HT1080 (cell line): ENCODE measurements at places on chromosomes 5 and 9. TPM values are rescaled to one million over a fixed set of nuclear protein-coding genes. Genes with fewer than 3 reads are reported as not detected.

- no peak for DNase-seq
Measured at GRCh38 chr9:30575218-30575617, 1809.2 kb upstream of the ACO1 start.

- DNase-seq, result peak; percentile 27
Measured at GRCh38 chr9:122360891-122361290, 9.9 kb upstream of the PTGS1 start.

DNA sequence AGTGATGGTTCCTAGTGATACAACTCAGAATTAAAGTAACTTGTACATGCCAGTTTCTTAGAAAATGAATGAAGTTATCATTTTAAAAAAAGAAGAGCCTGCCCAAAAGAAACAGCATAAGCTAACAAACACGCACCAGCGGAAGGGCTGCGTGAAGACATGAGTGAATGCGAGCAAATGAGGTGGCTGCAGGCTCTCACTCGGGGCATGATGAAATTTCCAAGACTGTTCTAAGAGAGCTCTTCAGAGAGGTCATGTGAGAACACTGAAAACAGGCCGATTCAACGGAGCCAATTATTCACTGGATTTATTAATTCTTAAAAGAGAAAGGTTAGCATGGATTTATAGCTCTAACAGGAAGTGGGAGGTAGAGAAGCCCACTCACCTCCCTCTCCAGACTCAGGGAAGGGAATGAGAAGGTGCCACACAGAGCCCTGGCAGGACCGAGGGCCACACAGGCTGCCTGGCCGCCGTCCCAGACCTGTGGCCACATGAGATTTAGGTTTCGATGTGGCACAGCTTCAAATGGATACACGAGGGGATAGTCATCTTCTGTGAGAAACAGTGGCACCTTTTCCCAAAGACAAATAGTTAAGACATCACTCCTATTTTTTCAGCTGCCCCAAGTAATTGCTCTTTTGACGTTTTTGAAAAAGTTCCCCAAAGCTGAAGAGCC, 55.5 kb downstream of the HABP4 start:
- DNase-seq, result no peak

DNA sequence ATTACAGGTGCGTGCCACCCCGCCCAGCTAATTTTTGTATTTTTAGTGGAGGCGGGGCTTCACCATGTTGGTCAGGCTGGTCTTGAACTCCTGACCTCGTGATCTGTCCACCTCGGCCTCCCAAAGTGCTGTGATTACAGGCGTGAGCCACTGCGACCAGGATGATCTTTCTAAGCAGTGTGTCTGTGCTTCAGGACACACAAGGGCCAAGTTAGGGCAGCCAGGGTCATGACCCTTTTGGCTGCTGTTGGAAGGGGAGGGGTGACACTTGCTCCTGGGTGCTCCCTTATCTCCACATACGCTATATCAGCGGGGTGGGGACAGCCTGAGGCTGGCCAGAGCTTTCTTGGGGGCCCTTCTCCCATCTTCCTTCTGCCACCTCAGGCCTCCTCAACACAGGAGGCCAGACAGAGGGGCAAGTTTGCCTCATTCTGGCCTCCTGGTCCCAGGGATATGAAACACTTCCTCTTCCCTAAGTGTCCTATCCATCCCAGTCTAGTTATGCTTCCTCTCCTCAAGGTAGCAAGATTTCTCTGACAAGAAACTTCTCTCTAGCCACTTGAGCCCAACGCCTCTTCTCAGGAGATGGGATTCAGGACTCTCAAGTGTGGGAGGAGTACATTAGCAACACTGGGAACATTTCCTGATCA, 1.9 kb upstream of the ZNF79 start:
- DNase-seq, result no peak

GRCh38 chr5:131786900-131787692, 9.7 kb downstream of the FNIP1 start:
- no peak for DNase-seq

GRCh38 chr9:70043689-70044489, at the start of gene MAMDC2:
MAMDC2 (plus strand) TSS chr9:70043848; CDS start chr9:70044198, 350 bp downstream.
- no peak for DNase-seq

- DNase-seq, result peak; percentile 16
Measured at GRCh38 chr9:81653240-81653639, 36.1 kb downstream of the TLE1 start.

The FCN2 gene
- total RNA-seq, result not detected in 2 replicates

DNA sequence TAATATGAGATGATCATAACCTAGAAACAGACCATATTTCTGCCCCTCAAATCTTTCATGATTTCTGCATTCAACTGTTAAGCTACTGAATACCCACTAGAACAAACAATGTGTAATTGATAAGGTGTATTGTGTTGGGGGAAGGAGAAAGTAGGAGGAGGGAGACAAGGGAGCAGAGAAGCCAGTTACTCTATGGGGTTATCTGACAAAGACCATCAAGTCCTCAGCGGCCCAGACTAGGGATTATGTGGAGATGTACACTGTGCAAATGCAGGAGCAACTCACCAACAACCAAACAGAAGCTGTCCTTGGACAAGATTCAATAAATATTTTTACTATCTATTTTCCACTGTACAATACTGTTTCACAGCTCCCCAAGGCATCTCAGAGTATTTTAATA, 2.7 kb downstream of the NRG2 start:
- DNase-seq, result no peak

The C9 gene
- not detected in 2 replicates for total RNA-seq

- DNase-seq, result peak; percentile 84
Measured at GRCh38 chr9:107504585-107505455, 15.3 kb upstream of the KLF4 start.
